ENCODE measurements at places on chromosomes 13 and 19.
A peak's percentile ranks its signal among the peaks of the same experiment; 100 is the strongest.

- DNase-seq: no peak
Measured at GRCh38 chr19:8044018-8044417, 8.5 kb upstream of the CCL25 start.

- DNase-seq: no peak
Measured at GRCh38 chr13:45811891-45812694, 39.5 kb downstream of the SIAH3 start.

DNA sequence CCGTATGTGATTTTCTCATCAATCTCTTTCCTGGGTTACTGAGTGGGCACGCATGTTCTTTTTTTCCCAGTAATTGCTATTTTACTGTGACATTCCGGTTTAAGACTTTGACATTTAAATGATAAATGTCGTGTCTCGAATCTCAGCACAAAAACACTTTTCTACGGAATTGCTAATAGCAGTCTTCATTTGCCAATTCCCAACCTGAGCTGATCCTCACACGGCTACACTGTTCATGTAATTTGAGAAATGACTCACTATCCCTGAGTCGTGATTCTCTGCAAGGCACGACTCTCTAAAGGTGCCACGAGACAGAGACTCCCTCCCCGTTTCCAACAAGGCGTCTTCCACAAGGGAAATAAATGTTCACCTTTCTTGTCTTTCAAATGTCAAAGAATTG, 88.7 kb upstream of the USP29 start:
- no peak for DNase-seq

DNA sequence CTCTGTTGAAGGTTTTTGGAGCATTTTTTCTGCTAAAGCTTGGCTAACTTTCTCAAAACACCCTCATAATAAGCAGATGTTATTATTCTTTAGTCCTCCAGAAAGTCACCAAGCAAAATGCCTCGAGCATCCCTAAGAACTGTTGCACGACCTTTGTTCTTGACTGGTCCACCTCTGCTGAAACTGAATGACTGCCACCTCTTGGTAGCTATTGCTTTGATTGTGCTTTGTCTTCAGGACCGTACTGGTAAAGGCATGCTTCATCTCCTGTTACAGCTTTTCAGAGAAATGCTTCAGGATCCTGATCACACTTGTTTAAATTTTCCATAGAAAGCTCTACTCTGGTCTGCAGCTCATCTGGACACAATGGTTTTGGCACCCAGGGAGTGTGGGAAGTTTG, 254.8 kb downstream of the DCT start:
- no peak for DNase-seq

- no peak for DNase-seq
Measured at GRCh38 chr19:11452620-11453310, 17.3 kb downstream of the PRKCSH start.

- no peak for DNase-seq
Measured at GRCh38 chr13:47673009-47673850, 327.8 kb downstream of the SUCLA2 start.

DNA sequence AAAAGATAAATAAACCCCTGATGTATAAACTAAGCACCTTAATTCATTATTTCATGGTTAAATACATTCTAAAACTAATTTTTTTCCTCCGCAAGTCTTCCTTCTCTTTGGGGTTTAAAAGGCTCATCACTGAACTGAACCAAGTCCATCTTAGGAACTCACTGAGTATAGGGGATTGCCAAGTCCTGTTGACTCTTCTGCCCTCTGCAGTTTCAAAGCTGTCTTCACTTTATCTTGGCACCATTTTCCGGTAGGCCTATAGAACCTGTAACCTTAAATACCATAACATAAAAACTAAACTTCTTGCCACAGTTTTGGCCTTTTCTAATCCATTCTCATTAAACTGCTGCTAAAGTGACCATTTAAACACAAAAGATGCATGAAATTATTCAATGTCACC, 66.5 kb upstream of the USPL1 start:
- DNase-seq: no peak

DNA sequence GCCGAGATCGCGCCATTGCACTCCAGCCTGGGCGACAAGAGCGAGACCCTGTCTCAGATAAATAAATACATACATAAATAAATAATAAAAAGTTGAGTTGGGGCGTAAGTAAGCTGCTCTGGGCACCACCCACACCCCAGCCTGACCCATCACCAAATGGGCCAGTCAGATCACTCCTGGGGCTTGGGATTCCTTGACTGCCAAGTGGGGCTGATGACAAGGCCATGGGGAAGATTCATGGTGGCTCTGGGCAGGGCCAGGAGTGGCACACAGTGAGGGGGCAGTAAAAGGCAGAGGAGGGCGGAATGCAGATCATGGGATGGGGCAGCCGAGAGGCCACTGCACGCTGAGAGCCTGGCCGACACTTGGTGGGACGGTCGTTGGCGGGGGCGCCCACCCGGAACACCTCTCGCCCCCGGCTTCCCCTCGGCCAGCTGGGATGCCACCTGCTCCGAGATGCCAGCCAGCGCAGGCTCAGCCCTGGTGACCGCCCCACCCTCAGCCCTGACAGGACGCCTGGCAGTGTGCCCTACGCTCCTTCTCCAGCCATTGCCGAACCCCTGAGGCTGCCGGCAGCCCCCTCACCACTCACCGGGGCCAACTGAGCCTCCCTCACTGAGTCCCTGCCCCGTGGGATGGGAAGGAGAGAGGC, 10.9 kb downstream of the ZNF653 start:
- no peak for DNase-seq

DNA sequence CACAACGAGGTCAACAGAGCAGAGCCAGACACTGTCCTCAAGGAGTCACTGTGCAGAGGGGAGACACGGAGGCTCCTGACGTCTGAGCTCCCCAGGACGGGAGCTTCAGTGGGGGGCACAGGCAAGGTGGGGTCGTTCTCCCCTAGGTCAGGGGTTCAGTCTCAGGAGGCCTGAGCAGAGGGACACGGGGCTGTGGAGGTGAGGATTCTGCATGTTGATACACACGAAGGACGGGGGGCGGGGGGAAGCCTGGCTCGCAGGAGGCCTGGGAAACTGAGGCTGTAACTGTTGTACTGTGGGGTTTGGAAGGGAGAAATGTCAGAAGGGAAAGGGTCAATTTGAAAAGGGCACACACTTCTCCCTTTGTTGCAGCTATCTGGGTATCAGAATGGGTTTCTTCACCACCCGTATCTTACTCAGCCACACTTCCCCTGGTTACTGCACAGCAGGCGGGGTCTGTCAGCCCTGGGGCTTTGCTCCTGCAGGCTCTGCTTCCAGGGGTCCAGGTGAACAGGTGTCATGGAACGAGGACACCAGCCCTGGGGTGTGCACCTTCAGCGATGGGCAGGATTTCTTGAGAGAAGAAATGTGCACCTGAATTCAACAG, 748 bp upstream of the SIGLEC8 start:
- no peak for DNase-seq

DNA sequence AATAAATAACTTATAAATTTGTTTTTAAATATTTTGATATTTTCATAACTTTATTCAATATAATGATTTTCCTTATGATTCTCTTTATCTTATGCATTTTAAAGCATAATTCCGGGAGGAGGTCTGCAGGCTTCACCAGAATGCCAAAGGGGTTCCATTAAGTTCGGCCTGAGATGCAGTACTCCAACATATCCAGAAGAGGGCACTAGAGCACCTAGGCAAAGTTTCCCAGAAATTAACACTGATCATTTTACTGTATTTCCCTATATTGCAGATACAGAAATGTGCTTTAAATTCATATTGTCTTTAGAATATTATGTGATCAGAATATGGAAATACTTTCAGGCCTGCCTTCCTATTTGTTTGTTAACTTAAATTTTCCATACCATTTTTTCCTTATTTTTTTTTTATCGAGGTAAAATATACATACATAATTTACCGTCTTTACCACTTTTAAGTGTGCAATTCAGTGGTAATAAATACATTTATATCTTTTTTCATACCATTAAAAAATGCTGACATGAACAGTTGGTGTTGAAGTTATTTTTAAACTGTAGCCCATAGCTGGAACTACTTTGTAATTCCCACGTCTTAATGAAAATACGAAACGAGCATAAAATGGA, 58.9 kb upstream of the TM9SF2 start:
- DNase-seq: peak; percentile 45

GRCh38 chr19:30446850-30447552, 74.8 kb downstream of the ZNF536 start:
- DNase-seq: no peak

DNA sequence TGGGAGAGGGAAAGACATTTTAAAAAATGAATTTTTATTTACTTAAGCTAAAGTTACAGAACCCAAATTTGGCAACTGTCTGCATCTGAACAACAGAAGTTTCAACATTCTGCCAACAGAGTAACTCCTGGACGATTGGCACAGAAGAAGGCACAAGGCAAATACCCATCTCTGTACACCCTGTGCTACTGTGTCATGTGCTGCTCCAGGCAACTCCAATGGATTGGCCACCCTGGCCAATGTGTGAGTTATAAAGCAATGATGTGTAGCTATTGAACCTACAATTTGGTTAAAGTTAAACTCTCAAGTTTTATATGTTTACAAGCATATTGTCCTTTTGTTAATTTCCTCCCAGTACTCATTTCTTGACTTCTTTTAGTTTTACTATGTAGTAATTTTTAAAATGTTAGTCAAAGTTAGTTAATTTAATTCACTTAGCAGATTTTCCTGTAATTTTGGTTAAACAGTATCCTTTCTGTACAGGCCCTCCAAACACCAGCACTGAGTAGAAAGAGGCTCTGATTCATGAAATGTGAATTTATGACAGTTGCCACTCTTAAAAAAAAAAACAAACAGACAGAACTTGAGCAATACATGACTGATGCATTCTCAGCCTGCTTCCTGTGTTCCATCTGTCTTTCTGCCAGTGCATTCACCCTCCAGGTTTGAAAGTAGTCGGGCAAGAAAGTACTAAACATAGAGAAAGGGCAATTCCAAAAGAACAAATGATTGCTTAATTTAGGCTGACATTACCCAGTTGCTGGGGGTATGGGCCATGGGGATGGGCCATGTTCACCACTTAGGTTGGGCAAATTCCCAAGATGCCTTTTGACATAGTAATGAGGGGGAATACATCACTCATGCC, 5.9 kb downstream of the STARD13 start:
- no peak for DNase-seq

DNA sequence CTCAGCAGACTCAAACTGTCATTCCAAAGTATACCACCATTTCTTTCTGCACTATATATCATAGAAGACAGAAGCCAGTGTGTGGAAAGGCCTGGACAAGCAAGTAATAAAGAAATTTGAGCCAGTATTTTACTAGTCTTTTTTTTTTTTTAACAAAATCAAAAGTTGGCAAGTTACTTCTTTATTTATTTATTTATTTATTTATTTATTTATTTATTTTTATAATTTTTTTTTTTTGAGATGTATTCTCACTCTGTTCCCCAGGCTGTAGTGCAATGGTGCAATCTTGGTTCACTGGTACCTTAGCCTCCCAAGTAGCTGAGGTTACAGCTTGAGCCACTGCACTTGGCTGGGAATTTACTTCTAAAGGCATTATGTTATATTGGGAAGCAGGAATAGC, 25.3 kb downstream of the ZNF493 start:
- no peak for DNase-seq

- DNase-seq: peak; percentile 80
Measured at GRCh38 chr19:35643255-35644205, 2.0 kb downstream of the ETV2 start.

- no peak for DNase-seq
Measured at GRCh38 chr13:30457306-30457891, 8.3 kb downstream of the HMGB1 start.

- DNase-seq: no peak
Measured at GRCh38 chr13:59880468-59880867, 283.3 kb downstream of the DIAPH3 start.

DNA sequence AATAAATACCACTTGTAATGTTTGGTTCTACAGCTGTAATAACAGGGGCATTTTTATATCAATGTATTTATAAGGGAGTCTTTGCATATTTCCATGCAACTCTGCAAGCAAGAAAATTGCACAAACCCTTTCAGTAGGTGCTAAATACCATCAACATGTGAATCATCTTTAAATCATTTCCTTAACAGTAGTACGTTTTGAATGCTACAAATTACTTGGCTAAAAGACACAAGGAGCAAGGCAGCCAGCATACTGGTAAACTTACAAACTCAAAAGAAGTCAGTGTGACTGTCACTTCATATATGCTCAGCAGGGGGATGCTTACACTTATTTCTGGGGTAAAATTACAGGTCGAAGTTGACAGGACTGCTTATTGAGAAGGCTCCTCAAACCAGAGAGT, 402.4 kb downstream of the EFNB2 start:
- no peak for DNase-seq
